ENCODE measurements at places on chromosomes 16 and 17. TPM values are rescaled to one million over a fixed set of nuclear protein-coding genes. Genes with fewer than 3 reads are reported as not detected.
A peak's percentile ranks its signal among the peaks of the same experiment; 100 is the strongest.

DNA sequence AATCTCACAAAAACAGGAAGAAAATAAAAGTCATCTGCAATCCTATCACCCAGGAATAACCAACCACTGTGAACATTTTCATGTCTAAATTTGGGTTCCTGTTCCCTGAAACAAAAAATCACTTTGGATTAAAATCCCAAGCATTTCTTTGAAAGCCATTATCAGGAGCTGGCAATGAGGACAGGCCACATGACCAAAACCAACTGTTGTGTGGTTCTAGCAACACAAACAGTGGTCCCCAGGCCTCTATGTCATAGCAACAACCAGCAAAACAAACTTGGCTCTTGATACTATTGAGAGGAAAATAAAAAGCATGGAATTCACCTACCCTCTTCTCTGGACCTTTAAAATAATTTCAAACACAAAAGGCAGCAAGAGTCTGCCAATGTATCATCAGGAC lies 252.5 kb downstream of the SLC39A11 start:
- no peak for DNase-seq

Gene KRT27
- not detected for polyA plus RNA-seq

DNA sequence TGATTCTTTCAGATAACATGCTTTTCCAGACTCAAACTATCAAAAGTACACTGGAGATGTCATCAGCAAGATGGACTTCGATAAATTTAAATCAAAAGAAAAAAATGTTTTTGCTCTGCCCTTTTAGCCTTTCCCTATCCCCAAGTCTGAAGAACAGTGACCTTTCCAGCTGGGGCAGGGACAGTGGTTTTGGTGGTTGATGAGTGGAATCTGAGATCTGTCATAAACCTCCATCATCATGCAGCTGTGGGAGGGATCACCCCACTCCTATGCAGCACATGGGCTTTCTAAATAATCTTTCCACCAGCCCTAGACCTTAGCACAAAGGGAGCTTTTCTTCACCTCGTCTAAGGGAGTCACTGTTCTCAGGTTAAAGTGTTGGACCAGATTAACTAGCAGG lies 869.5 kb upstream of the SOX9 start:
- no peak for DNase-seq

DNA sequence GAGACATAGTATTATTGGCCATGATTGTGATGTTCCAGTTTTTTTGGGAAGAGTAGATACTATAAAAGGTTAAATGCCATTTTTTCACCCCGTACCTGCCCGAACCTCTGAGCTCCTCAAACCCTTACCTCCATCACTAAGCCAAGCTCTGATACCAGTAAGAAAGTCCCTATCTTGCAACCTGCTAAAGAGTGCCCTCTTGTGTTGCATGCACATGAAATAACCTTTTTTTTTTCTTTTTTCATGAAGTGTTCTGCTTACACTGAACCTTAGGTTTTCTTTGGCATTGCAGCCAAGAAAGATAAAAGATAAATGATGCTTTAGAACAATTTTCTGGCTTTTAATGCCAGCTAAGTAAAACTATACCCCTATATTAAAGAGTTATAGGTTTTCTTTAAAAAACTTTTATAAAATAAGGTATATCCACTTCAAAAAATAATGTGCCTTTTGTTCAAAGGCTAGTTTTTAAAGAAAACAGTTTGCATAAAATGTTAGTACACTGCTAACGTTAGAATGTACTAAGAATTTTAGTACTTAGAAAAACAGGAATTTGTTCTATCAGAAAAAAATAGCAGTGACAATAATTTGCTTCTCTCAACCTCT lies 295.3 kb upstream of the PMFBP1 start:
- peak; percentile 20 for DNase-seq

Gene ATP2A1
- 3.1 TPM for polyA plus RNA-seq

Data from left renal pelvis (tissue), 4 donors.